ENCODE measurements at places on chromosomes 4 and X.

DNA sequence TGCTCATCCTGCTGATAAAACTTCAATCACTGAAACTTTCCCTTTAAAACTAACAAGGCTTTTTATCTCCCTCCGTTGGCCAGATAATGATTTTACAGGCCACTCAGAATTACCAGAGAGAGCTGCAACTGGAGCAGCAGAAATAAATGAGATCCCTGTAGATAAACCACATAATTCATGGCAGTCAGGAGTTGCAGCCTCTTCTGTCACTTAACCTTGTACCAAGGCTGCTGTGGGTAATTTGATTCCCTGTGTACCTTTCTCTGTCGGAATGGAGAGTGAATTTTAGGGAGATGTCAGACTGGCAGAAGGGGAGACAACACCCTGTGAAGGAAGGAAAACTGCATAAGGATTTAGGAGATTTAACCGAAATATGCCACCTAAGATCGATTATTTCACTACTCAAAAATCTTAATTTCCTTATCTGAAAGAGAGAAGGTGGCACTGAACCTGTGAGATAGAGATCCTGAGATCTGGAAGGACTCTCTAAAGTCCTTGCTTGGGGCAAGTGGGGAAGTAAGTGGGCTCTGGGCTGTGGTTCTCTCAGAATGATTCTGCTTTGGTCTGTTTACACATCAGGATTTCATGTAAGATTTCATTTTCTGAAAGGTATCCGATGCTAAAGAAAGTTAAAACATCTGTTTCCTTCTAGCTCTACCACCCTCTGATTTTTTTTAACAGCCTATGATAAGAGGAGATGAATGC is 14.3 kb upstream of the TSPAN5 start:
- no peak for DNase-seq

DNA sequence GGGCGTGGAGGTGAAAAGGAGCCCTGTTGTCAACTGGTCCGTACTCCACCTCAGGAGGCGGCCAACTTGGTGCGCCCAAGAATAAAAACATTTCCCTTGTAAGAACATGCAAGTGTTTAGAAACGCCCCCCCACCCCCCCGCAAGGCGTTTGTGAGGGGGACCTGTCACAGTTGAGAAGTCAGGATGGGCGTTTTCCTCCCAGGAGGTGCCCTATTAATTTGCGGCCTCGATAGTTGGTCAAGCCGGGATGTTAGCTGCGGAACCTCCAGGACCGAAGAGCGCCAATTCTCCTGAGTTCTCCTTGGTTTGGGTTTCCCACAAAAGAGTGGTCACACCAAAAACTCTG is 651 bp upstream of the SAP30 start:
- no peak for DNase-seq

- DNase-seq = no peak
These were observed 19.9 kb downstream of the AWAT2 start for GRCh38 chrX:70029863-70030262.

DNA sequence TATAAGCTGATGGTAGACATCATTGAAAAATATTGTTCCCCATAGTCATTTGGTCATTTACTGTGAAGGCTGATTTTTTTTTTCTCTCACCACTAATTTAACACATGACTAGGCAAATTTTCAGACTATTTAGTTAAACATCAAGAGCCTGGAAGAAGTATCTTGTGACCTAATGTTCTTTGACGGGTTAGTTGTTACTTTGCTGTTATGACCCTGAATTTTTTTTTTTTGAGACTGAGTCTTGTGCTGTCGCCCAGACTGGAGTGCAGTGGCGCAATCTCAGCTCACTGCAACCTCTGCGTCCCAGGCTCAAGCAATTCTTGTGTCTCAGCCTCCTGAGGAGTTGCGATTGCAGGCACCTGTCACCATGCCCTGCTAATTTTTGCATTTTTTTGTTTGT is 67.0 kb downstream of the HPF1 start:
- no peak for DNase-seq

DNA sequence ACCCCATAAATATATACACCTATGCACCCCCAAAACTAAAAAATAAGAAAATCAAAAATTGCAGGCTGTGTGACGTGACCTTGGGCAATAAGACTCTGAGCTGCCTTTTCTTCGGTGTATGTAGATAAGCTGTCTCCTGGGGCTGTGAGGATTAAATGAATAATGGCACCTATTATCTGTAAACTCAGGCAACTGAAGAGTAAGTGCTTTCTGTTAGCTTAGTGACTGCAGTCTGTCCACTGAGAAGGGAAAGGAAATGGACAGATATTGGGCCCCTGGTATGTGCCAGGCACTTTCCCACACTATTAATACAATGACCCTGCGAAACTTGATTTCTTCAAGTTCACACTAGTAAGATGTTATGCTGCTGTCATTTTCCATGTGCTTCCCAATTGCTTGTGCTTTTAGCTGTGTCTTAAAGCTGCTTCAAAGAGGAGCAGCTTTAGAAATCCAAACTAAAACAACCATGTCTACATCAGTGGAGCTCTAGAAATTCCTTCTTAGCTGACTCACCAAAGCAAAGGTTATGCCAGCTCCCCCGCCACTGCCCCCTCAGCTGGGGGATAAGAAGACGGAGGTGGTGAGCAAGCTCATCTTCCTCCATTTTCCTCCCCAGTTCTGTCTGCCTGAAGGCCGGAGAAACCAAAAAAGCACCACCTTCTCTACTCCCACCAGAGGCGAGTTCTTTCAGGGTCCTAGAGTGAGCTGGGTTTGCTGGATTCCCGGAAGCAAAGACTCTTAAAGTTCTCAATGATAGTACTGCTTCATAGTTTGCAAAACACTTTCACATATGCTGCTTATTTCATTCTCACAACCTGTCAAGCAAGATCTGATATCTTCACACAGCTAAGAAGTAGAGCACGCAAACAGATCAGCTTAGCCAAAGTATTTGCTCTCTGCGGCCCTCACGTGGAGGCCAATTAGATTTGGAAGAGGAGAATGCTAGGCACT is 8.8 kb upstream of the DGAT2L6 start:
- no peak for DNase-seq

DNA sequence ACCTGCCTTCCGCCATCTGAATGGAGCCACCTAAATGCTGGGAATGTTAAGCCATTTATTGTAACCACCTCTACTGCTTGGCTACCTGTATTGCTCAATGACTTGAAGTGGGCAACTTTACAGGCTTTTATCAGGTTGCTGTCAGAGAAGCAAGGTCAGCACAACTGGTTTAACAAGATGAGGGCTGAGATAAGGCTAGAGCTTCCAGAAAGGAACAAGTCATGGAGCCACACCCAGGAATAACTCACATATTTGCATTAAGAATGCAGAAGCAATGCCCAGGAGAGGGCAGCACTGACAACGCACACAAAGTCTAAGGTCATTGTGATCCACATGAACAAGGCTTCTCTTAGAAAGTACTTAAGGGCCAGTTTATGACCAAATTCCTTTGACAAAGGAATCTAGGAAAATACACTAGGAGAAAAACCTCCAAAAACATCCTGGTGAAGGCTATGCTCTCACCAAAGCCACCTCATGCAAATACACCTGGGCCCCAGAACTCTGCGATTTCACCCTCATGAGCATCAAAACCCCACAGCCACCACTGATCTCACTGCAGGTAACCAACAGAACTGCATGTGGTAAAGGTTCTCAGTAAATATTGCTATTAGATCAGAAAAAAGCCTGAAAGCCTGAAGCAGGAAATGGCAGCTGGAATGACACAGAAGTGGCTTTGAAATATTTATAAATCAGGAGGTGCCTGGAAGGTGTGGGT is 15.0 kb upstream of the STS start:
- no peak for DNase-seq

DNA sequence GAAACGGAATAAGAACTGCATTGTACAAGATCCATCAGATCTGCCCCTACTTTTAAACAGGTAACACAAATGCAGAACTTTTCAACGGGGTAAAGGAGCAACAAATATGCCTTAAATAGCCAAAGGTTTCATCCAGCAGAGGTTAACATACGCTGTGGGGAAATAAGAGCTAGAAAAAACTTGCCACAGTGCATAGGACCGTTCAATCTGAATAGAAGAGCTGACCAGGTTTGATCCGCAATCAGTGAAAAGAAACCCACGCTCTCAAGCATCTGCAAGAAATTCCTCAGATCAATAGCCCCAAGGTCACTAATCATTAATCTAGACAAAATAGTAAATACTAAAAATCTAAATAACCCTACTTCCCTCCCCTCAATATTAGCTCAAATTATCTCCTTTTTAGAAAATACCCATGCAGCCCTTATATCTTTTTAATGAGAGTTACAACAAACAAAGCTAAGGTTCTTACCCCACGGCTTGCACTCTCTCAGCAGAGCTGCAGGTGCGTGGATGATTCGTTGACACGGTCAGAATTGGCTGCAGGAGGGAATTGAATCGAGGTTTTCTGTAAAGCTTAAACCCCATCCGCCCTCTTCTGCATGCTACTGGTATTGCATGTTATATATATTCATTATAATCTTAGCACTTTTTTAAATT is at the start of gene TLR10:
TSS of gene TLR10 (minus strand) at position 539 of the 657 bp plus-strand sequence. CDS start 7,400 bp downstream, outside the sequence.
- DNase-seq = peak; percentile 53

DNA sequence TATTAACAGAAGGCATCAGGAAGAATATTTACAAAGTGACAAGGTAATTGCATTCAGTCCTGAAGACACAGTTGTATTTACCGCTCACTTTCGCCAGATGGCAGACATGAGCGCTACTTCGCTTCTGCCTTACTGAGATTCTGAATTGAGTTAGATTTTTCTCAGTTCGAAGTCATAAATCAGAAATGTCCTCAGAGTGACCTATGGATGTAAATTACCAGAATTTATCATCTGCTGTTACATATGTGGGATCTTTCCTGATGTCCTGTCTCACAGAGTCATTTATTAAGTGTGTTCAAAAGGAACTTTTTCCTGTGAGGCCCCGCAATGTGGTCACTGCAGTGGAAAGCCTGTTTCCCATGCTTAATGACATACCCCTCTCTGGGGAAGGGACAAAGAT is 97.3 kb upstream of the DCLK2 start:
- DNase-seq = no peak

DNA sequence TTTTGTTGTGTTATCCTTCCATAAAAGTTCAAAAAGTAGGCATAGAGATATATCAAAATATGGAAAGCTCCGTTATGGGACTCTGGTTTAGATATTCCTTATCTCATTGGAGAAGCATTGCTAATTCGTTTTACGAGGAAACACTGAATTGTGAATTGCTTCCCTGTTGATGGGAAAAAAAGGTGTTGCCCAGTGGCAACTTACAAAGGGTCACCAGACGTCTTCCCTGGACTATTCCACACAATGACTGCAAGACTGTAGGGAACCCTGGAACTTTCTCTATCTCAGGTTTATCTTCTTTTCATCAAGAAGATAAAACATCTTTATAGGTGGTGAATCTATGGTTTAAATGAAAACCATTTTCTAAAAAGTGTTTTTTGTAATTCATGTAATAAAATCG is 137.7 kb downstream of the MID1 start:
- no peak for DNase-seq

DNA sequence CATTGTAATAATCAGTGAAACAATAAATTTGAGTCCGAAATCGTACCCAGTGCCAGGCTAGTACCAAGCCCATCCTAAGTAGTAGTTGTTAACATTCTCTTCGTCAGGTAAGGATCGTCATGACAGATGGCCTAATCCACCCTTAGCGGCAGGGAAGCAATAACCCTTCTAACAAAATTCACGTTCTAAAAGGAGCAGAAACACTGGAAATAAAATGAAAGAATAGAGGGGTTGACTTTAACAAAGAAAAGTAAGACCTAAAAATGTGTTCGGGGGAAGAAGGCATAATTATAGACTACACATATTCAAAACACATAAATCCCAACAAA is 142.7 kb downstream of the CPEB2 start:
- DNase-seq = no peak

DNA sequence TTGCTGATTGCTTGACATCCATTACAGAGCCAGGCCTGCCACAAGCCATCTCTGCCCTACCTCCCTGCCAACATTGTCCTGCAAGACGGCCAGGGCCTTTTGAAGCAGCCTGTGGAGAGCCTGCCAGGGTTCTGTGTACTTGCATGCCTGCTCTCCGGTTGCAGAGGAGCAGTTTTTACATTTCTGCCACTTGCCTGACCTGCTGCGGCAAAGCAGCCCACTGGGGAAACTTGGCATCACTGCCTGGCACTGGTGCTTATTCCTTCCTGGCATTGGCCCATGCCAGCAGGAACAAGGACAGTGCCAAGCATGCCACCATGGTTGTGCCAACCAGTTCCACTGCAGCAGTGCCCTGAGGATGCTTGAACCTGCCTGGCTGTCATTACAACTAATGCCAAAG is 167.1 kb downstream of the NHS start:
- DNase-seq = no peak

DNA sequence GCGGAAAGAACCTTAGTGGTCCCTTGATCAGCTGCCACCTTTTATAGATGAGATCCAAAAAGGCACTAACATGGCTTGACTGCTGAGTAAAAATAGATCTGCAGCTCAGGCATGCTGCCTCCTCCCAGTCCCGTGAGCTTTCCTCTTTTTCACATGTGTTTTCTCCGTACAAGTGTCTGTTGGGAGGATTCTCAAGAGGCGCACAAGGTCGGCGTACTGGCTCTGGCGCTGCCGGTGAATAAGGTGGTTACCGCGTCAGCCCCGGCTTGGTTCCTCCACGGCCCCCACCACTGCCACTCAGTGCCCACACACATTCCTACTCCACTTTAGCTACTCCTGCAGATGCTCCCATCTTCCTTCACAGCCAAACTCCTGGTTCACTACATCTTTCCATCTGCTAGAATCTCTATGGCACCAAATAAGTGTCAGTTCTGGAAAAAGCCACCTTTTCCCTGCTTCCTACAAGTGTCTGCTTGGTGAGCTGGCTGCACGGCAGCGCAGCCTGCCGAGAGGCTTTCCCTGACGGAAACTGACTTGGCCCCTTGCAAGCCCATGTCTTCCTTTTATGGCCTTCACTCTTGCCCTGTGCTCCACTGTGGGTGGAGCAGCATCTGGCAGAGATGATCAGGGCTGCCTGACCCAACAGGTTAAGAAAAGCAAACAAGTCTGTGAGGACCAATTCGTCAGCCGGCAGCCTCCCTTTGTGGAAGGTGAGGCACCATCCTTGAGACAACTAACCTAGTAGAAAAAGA is 99.8 kb downstream of the KLHL8 start:
- no peak for DNase-seq

GRCh38 chr4:41360214-41360920 is 103.6 kb downstream of the UCHL1 start:
- DNase-seq = peak; percentile 76

DNA sequence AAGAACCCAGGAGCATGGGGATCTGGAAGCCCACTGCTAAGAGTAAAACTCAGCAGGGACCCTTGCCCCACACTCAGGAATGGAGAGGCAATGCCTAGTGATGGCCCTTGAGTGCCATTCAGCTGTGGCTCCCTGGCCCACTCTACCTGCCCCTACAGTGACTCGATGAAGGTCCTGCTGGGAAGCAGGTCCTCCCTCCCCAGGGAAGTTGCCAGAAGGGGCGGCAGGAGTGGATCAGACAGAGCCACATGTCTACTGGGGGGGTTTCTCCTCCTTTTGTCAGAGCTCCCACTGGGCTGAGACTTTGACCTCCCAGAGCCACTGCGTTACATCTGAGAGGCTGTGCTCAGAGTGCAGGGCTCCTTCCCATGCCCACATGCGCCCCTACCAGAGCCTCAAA is 1.2 kb downstream of the SLC10A3 start:
- DNase-seq = no peak

Measured in NCI-H1092 (cell line).